ENCODE measurements at places on chromosomes 2 and 18. TPM values are rescaled to one million over a fixed set of nuclear protein-coding genes. Genes with fewer than 3 reads are reported as not detected.

- no peaks in the 10 kb centered on the region for H3K4me1 ChIP-seq
- H3K27ac ChIP-seq: no peak overlapping the region
- no peak overlapping the region for H3K4me3 ChIP-seq
These were observed 376.6 kb downstream of the HRH4 start for GRCh38 chr18:24837066-24837465.

DNA sequence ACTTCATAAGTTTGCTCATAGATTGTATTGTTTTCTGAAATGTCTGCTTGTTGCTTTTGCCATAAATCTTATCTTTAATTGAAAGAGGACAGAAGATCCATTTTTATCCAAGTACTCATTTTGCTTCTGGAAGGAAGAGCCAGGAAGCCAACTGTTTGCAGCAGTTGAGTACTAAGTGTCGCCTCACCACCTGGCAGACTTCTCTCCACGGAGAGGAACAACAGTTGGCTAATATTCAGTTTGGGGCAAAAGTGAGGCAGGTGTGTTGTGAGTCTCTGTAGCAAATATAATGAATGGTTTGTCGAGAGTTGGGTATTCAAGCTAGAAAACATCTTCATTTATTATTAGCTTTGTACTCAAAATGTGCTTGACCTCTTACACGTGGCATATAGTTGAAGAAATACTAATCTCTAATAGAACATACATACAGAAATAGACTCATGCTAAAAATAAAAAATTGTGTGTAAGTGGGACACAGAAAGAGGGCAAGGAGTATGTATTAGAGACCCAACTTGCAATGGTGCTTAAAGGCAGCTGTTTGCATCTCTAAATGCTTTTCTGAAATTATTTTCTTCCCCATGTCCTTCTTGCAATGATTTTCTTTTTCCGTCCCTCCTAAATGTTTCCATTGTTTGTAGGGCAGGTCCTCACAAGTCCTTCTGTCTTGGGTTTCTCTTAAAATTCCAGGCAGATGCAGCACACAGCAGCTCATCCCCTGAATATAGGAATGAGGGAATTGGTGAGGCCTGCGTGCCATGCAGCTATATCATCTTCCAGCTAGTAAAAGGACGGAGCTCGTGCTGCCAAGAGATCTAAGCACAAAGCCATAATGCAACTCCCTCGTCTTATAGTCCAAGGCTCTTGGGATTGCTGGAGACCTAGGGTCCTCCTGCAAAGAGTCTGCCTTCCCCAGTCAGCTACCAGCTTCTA lies 44.8 kb upstream of the MAP3K20 start:
- DNase-seq: no peak
- no peak overlapping the region for H3K27ac ChIP-seq
- no peak overlapping the region for H3K4me3 ChIP-seq
- H3K4me1 ChIP-seq: peaks cover 6% of the 10 kb centered on the region
- no peaks in the 10 kb centered on the region for H3K36me3 ChIP-seq
- no peaks in the 10 kb centered on the region for H3K27me3 ChIP-seq

- H3K27ac ChIP-seq: no peak overlapping the region
- no peak overlapping the region for H3K4me3 ChIP-seq
- no peak for DNase-seq
These were observed 20.8 kb downstream of the PTPN18 start for GRCh38 chr2:130376433-130377293.

DNA sequence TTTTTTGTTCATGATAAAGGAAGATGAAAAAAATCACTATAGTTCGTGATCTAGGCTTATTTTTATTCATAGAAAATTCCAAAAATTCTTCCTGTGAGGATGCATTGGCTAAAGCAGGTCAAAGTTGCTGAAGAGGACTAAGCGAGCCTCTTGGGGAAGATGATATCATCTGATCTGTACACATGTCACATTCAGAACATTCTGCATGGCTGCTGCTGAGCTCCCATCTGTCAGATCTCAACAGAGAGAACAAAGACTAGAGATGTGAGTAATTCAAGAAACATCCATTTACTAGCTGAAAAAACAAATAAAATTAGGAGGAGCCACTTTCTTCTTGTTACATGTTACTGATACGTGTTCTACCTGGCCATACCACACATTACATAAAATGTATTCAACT lies 518.6 kb upstream of the FSIP2 start:
- DNase-seq: no peak
- no peaks in the 10 kb centered on the region for H3K4me1 ChIP-seq
- no peak overlapping the region for H3K4me3 ChIP-seq
- no peaks in the 10 kb centered on the region for H3K27me3 ChIP-seq
- H3K36me3 ChIP-seq: no peaks in the 10 kb centered on the region

GRCh38 chr2:182372661-182373060 lies 54.2 kb downstream of the PDE1A start:
- peak; percentile 24 for DNase-seq
- no peaks in the 10 kb centered on the region for H3K36me3 ChIP-seq
- no peak overlapping the region for H3K4me3 ChIP-seq
- peak overlapping the region; percentile 91 for H3K27ac ChIP-seq

DNA sequence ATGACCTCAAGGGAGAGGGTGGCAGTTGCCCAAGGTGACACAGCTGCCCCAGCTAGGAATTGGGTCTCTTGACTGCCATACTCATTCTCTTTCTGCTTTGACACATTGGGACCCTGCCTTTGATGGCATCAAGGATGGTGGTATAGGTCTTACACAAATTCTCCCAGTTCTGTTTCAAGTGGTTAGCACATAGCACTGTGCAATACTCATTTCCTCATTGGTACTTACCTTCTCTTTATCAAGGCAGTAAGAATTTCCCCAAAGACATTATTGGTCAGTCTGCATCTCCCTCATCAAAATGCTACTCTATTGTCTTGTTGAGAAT lies 35.9 kb upstream of the CCDC93 start:
- H3K36me3 ChIP-seq: no peaks in the 10 kb centered on the region
- no peak overlapping the region for H3K27ac ChIP-seq
- no peak for DNase-seq
- no peak overlapping the region for H3K4me3 ChIP-seq

DNA sequence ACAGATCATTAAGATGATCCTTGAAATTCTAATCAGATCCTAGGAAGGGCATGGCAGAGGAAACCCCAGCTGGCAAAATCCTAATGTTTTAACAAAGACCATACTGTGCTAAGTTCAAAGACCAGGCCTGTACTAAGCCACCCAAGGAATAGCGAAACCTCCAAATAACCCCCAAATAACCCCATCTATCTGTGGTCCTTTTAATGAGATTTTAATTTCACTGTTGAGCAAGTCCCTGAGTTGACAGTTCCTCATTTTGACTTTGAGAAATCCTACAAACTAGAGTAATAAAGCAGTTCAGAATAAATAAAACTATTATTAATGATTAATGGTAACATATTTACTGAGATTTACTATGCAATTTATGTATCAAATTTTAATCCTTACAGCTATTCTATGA lies 259.8 kb downstream of the STK39 start:
- H3K4me1 ChIP-seq: peaks cover 27% of the 10 kb centered on the region
- no peaks in the 10 kb centered on the region for H3K27me3 ChIP-seq
- no peak overlapping the region for H3K4me3 ChIP-seq
- no peaks in the 10 kb centered on the region for H3K36me3 ChIP-seq

- no peaks in the 10 kb centered on the region for H3K4me1 ChIP-seq
- H3K27ac ChIP-seq: no peak overlapping the region
- no peak for DNase-seq
- H3K4me3 ChIP-seq: no peak overlapping the region
- H3K36me3 ChIP-seq: no peaks in the 10 kb centered on the region
- H3K27me3 ChIP-seq: no peaks in the 10 kb centered on the region
These were observed 249.3 kb upstream of the MEIS1 start for GRCh38 chr2:66185497-66186054.

DNA sequence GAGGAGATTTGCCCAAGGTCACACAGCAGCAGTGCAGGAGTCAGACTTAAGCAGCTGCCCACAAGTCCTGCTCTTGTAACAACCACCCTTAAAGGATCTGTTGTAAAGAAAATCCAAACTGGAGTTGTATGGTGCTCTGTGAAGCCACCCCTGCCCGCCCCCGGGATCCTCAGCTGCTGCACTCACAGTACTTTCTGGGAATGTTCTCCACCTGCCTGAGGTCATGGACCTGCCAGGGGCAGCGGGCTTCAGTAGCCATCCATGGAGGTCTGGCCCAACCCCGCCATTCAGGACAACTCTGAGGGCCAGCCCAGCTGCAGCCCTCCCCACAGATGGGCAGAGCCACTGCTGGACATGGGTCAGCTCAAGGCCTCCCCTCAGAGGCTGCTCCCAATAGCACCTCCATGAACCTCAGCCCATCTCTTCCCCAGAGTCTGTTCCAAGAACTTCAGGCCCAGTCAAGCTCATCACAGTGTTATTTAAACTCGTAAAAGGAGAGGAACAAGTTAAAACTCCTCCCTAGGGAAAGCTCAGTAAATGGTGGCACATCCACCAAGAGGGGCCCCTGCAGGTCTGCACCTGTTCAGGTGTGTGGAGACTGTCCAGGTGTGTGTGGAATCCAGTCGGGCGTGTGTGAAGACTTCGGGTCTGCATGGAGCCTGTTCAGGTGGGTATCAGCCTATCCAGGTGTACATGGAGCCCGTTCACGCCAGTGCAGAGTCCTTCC lies 39.4 kb upstream of the GPC1 start:
- DNase-seq: no peak
- no peak overlapping the region for H3K27ac ChIP-seq
- no peaks in the 10 kb centered on the region for H3K4me1 ChIP-seq
- H3K4me3 ChIP-seq: no peak overlapping the region
- H3K36me3 ChIP-seq: no peaks in the 10 kb centered on the region

DNA sequence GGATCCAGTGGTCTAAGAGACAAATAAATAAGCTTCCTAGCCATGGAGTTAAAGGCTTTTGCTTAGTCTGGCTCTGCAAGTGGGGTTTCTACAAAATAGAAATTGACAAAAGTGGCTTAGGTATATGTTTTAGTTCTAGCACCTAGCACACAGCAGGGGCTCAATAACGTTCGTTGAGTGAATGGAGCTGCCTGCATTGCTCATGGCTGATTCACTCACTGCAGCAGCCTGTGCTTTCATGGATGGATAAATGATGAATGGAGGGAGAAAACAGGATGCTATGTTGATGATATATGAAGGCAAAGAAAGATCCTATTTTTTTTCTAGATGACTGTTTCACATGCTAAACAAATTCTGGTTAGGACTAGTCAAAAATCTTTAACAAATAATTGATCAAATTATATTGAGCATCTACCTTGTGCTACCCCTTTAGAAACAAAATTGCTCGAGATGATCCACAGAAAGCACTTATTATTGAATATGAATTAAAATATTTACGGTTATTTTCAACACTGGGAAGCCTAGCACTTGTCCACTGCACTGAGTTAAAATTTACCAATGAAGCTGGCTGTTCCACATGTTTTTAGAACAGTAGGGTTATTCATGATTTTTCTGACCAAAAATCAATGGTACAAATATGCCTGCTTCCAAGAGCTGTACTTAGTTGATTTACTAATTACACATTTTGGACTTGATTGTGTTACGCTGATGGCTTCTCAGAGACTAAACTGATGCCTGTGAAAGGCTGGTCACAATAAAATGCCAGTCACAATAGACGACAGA lies 39.6 kb downstream of the HDHD2 start:
- no peak overlapping the region for H3K4me3 ChIP-seq
- no peak for DNase-seq
- no peaks in the 10 kb centered on the region for H3K4me1 ChIP-seq
- no peaks in the 10 kb centered on the region for H3K27me3 ChIP-seq

DNA sequence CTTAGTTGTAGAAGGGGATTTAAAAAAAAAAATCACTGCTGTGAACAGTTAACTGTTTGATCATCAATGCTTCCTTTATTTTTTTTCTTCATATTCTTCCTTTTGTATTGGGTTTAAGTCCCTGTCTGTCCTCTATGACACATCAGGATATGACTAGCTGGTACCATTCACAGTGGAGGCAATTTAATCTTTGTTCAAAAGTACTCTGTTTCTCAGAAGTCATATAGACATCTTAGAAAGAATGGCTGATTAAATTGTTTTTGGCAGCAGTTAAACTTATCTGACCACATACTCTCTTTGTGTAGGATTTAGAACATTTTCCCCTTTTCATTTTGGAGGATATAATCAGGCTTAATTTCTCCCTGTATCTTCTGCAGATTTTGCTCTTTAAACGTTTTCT lies 807.8 kb upstream of the CDH2 start:
- no peaks in the 10 kb centered on the region for H3K27me3 ChIP-seq
- H3K36me3 ChIP-seq: no peaks in the 10 kb centered on the region
- no peak overlapping the region for H3K27ac ChIP-seq
- no peak overlapping the region for H3K4me3 ChIP-seq

GRCh38 chr2:128362889-128363228 lies 44.2 kb upstream of the HS6ST1 start:
- no peaks in the 10 kb centered on the region for H3K27me3 ChIP-seq
- H3K4me3 ChIP-seq: peak overlapping the region; percentile 30
- no peaks in the 10 kb centered on the region for H3K36me3 ChIP-seq
- DNase-seq: peak; percentile 21

GRCh38 chr2:48228345-48228684 lies 301.6 kb upstream of the STON1 start:
- H3K4me3 ChIP-seq: no peak overlapping the region
- H3K27ac ChIP-seq: no peak overlapping the region
- H3K4me1 ChIP-seq: no peaks in the 10 kb centered on the region
- no peaks in the 10 kb centered on the region for H3K27me3 ChIP-seq

GRCh38 chr2:188248513-188248912 lies 43.2 kb upstream of the GULP1 start:
- H3K4me3 ChIP-seq: no peak overlapping the region
- no peaks in the 10 kb centered on the region for H3K27me3 ChIP-seq
- H3K36me3 ChIP-seq: no peaks in the 10 kb centered on the region
- DNase-seq: no peak
- H3K27ac ChIP-seq: no peak overlapping the region

DNA sequence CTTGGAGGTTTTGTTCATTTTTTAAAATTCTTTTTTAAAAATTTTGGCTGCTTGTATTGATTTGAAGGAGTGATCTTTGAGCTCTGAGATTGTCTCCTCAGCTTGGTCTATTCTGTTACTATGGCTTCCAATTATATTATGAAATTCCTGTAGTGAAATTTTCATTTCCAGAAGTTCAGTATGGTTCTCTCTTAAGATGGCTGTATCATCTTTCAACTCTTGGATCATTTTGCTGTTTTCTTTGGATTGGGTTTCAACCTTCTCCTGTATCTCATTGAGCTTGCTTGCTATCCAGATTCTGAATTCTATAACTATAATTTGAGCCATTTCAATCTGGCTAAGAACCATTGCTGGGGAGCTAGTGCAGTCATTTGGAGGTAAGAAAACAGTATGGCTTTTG lies 270.8 kb upstream of the NT5C1B start:
- H3K4me3 ChIP-seq: no peak overlapping the region
- no peaks in the 10 kb centered on the region for H3K36me3 ChIP-seq
- no peak overlapping the region for H3K27ac ChIP-seq
- no peaks in the 10 kb centered on the region for H3K4me1 ChIP-seq
- no peak for DNase-seq
- no peaks in the 10 kb centered on the region for H3K27me3 ChIP-seq

GRCh38 chr2:10918661-10919409 lies 7.1 kb downstream of the KCNF1 start:
- no peak overlapping the region for H3K27ac ChIP-seq
- no peaks in the 10 kb centered on the region for H3K36me3 ChIP-seq
- no peaks in the 10 kb centered on the region for H3K27me3 ChIP-seq
- no peak overlapping the region for H3K4me3 ChIP-seq
- no peak for DNase-seq
- H3K4me1 ChIP-seq: no peaks in the 10 kb centered on the region

Gene CRYGA
- total RNA-seq: not detected

Gene TTC21B
- total RNA-seq: 23.7 TPM

Gene ITPRIPL1
- 0.63 TPM for total RNA-seq

Gene BMP10
- not detected for total RNA-seq

Gene ARHGAP25
- 14.5 TPM for total RNA-seq

Gene KLF11
- total RNA-seq: 14.4 TPM

Gene KLHL41
- total RNA-seq: 0.28 TPM

Gene SKOR2
- not detected for total RNA-seq

Gene RASGRP3
- total RNA-seq: 16.2 TPM

Gene UGT1A9
- total RNA-seq: not detected

Gene MCFD2
- 127 TPM for total RNA-seq
